ENCODE measurements at places on chromosomes 1 and 21.

- no peak for DNase-seq
Measured at GRCh38 chr1:206717674-206717989, 32.9 kb downstream of the MAPKAPK2 start.

- no peak for DNase-seq
Measured at GRCh38 chr1:220076861-220077762, 12.5 kb downstream of the BPNT1 start.

- DNase-seq, result no peak
Measured at GRCh38 chr1:206513312-206514111, 6.2 kb downstream of the RASSF5 start.

GRCh38 chr1:202058001-202058908 is 47.9 kb downstream of the ELF3 start:
- no peak for DNase-seq

DNA sequence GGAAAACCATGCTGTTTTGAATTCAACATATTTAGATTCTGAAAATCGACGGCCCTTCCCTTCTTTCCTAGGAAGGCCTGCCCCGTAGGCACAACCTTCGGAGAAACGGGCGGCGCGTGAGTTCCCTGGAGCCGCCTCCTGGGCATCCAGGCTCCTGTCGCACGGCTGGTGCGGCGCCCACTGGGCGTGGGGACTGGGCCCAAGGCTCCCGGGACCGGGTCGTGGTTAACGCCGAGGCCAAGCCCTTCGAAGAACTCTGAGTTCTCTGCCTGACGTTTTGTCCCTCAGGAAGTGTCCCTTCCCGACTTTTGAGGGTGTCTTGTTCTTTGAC is 19.2 kb upstream of the TBX15 start:
- no peak for DNase-seq

DNA sequence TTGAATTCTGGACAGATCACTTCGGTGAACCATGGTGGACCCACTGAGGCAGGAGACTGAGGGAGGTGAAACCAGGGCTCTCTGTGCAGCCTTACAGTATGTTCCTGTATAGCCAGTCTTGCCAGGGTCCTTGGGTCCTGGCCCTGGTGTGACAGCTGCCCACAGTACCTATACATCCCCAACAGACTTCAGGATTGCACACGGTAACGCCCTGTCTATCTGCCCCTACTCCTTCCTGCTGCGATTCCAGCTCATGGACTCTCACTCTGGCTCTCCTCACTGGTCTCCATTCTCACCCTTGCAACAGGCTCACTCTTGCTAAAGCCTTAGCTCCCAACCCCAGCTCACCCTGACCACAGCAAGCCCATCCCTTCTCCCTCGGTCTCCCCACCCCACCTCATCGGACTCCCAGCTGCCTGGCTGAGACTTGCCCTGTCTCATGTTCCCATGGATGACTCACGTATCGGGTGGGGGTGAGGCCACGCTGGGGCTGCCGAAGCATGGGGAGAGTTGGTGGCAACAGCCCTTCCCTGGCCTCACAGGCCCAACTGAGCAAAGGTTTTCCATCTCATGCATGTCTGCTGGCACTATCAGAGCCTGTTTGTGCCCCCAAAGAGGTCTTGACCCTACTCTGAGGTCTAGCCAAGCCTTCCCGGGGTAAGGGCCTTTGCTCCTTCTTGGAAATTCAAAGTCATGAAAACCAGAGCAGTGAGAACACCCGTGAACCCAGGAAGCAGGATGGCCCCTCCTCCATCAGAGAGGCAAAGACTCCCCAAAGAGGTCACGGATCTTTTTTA is 7.1 kb downstream of the PHLDA3 start:
- DNase-seq, result no peak

DNA sequence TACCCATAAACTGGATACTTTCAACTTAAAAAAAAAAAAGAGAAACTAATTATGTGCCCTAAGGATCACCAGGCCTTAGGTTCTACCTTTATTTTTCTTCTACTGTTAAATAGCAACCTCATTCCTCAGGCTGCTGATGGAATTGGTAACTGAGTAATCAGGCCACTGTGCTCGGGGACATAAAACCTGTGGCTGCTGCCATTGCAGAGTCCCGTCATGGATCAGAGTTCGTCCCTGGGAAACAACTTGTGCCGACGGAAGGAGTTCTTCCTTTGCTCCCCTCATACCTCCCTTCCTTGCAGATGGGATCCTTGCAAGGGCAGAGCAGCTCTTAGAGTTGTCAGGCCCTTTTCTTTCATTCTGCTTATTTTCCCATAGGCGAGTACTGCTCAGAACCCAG is 123.6 kb downstream of the PBX1 start:
- no peak for DNase-seq

GRCh38 chr1:61080413-61081143 is 1.8 kb upstream of the NFIA start:
- no peak for DNase-seq

- DNase-seq, result no peak
Measured at GRCh38 chr1:39808784-39809517, 20.3 kb upstream of the BMP8B start.

DNA sequence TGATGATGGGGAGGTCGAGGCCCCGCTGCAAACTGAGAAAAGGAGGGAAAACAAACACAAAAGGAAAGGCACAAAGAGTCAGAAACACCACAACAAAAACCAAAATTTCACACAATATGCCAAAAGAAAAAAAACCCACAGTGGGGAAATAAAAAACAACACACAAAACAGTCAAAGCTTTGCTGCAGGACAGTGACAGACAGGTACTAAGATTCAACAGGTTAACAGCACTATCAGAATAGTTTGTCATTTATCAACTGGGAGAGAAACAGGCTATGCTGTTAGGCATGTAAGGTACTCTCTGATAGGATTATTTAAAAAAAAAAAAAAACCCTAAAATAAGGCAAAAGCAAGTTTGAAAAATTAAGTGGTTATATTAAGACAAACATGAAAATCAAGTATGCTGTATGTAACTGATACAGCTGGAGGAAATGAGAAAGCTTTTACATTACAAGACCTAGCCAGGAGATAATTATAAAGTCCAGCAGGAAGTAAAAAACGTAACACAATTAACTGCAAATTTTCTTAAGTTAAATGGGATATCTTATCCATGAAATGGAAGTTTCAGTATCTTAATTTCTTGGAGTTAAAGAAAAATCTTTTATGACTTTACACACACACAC is 179.0 kb downstream of the EIF4G3 start:
- no peak for DNase-seq

GRCh38 chr1:219909476-219909875 is 18.9 kb downstream of the SLC30A10 start:
- DNase-seq, result no peak

GRCh38 chr21:18772404-18772803 is 368.8 kb upstream of the TMPRSS15 start:
- no peak for DNase-seq

DNA sequence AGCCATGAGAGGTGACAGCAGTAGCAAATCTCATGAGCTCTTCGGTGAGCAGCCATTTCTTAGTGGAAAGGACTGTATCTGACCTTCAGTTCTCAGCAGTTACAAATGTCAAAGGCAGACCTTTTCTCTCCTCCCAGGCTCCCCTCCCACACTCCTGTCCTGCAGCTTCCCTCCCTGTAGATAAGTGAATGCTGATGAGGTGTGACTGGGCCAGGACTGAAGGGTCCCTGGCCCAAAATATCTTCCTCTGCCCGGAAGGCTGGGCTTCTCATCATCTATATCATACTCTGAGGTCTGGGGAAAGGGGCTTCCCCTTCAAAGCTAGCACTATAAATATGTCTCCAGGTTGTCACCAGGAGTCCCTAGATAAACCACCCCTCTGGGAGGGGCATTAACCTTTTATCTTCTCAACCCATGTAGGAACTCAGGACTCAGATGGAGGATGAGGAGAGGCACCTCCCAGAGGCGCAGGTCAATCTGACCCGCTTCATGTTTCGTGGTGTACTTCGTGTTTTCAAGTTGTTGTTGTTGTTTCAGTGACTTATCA is 3.6 kb upstream of the ADAMTSL4 start:
- no peak for DNase-seq

DNA sequence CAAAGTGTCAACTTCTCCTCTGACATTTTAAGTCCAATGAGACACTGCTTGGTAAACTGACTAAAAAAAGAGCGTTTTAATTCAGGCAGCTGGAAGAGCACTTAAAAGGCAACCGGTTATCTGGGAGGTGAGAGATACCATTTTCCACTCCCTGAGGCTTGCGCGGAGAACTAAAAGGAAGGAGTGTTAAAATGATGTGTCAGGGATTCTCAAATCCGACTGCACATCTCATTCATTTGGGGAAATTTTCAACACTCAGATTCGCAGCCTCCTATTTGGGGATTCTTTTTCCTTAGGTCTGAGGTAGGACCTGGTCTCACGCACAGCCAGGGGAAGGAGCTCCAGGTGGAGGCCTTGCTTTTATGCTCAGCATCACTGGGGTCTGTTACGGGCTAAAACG is 153.9 kb downstream of the GABPA start:
- no peak for DNase-seq

GRCh38 chr1:52574594-52574993 is 21.7 kb upstream of the TUT4 start:
- no peak for DNase-seq

- no peak for DNase-seq
Measured at GRCh38 chr1:246416261-246416660, 90.8 kb downstream of the SMYD3 start.

- DNase-seq, result no peak
Measured at GRCh38 chr1:119987112-119987511, 82.3 kb downstream of the NOTCH2 start.

GRCh38 chr1:220687809-220688208 is 2.4 kb upstream of the C1orf115 start:
- no peak for DNase-seq

DNA sequence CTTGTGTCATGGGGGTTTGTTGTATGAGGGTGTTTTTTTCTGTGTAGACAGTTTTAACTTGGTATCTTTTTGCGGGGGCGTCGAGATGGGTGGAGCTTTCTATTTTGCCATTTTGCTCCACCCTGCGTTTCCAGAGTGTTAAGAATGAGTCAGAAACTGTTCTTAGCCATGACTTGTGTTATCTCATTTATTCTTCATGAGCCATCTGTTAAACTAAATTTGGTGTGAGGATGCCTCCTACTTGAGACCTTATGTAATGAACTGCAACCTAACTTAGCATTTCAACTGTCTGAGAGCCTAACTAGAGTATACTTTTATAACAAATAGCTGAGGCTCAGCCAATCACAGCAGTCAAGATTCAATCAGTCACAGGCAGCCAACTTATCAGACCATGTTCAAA is 1873.5 kb downstream of the NCAM2 start:
- DNase-seq, result no peak

- DNase-seq, result no peak
Measured at GRCh38 chr1:67759692-67760029, 73.6 kb downstream of the GNG12 start.

- no peak for DNase-seq
Measured at GRCh38 chr1:239301251-239301650, 85.1 kb upstream of the CHRM3 start.

- DNase-seq, result no peak
Measured at GRCh38 chr1:87348341-87349019, 19.8 kb downstream of the LMO4 start.

GRCh38 chr21:34669149-34669879 is 520 bp downstream of the CLIC6 start:
- peak; percentile 21 for DNase-seq

- DNase-seq, result no peak
Measured at GRCh38 chr1:19080721-19081120, 124.2 kb upstream of the IFFO2 start.

DNA sequence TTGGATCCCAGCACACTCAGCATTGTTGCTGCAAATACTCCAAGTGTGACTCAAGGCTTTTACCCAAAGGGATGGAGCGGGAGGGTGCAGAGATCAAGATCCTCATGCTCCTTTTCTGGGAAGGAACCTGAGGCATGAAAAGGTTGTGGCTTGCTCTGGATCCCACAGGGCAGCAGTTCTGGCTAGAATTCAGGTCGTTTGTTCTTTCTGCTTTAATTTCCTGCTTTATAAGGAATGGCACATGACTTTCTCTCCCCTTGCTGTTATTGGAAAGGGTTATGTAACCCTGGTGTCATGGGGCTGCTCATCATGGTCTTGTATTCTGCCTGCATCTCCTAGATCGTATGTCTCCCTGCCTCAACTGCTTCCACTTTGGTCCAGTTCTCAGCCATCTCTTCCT is 101.6 kb downstream of the NOS1AP start:
- DNase-seq, result no peak

DNA sequence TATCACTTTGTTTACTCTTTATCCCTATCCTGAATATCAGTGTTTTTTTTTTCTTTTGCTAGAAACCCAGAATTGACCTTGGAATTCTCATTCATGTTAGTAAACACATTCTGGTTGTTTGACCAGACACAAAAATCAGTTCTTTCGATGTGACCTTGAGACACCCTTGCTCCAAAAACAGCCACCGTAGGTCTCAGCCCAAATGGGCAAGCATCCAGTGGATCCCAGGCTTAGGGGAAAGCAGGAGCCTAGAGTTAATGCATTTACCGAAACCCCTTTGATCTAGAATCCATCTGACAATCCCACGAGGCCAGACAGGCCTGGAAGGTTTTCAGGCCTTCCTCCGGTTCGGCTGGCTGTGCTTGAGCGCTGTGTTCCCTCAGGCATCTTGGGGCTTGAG is 47.6 kb downstream of the IRF2BP2 start:
- DNase-seq, result no peak

GRCh38 chr1:226332947-226333346 is 24.0 kb upstream of the LIN9 start:
- no peak for DNase-seq

DNA sequence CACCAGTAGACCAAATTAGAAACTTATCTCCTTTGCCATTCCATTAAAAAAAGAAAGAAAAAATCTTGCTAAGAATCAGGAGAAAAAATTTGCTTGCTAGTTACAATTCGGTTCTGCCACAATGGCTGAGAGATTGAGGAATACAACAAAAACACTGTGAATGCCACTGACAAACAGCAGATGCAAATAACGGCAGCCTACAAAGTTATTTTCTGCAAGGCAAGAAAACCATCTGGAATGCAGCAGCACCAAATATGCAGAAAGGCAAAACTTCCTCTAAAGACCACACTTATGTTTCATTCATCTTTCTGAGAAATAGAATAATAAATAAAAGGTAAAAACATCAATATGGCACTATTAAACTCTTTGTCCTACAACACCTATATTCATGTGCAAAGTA is 75.7 kb downstream of the ENAH start:
- no peak for DNase-seq

DNA sequence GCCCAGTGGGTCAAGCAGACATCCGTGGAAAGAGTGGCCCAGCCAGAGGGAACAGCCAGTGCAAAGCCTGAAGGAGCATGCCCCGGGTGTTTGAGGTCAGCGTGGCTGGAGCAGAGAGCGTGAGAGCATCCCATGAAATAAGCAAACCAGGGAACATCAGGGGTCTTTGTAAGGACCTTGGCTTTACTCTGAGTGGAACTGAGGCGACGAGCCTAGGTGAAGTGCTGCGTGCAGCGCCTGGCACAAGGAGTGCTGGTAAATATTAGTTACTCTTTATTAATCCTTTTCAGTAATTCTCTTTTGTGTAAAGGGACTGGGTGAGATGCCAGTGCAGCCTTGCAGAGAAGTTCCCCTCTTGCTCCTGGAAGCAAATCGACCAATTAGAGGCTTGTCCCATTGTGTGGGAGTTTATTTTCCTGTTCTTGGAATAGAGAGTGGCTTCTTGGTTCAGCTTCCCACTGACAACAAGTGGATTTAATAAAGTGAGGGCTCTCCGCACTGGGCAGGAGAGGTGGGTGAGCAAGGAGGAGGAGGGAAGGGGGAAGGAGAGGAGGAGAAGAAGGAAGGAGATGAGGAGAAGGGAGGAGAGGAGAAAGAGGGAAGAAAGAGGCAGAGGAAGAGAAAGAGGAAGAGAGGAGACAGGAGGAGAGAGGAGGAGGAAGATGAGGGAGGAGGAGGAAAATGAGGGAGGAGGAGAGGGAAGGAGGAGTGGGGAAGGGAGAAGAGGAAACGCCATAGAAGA is 37.6 kb upstream of the DISP3 start:
- DNase-seq, result no peak
